Central memory CD8-positive, alpha-beta T cell (primary cell): ENCODE measurements at places on chromosomes 5 and 9.

- DNase-seq: no peak
Measured at GRCh38 chr5:80195837-80196400, 59.9 kb downstream of the SERINC5 start.

DNA sequence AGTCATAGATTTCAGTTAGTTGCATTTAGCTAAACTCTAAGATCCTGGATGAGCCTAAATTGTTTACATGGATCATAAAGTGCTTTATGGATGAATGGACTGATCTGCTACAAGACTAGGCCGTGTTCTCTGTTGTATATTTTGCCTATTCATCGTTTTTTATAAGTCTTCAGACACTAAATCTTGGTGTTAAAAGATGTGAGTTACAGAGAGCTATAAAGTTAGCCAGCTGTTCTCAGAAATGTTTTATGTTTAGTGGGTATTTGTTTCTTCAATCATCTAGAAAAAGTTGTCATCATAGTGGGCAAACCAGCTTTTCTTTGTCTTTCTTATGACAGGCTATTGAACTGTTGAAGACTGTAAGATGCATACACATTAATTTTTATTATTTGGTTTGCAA lies 585.8 kb upstream of the SEMA6A start:
- no peak for DNase-seq

DNA sequence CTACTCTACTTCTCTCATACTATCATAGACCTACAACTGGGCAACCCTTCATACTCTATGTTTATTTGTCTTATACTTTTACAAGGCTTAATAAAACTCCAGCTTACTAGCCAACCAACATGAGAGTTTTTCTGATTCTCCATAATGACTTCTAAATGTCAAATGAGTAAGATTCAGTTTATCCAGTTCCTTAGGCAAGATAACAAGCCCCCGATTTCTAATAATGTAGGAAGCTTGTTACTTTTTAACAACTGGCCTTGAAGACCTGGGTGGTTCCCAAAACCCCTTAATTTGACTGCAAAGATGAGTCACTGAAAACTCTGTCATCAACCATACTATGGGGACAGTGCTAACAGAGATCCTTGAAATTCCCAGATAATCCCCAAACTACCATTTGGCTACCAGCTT lies 294.6 kb upstream of the ACTBL2 start:
- no peak for DNase-seq

GRCh38 chr5:176902911-176903664 lies 3.9 kb upstream of the HK3 start:
- no peak for DNase-seq

DNA sequence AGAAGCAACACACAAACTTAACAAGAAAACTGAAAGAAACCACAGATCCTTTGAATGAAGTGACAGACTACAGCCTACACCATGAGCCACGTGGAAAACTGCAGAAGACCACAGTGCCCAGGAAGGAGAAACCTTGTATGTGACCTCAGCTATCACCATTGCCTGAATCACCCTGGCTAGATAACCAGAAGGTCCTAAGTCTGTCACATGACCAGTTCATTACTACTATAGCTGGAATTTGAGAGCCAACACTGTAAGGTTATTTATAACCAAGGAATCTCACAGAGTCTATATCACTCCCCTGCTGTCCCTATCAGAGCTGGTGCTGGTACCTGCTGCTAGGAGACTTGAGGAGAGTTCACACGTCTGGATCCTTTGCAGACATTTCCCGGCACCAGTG lies 90.3 kb upstream of the FBXL17 start:
- no peak for DNase-seq

DNA sequence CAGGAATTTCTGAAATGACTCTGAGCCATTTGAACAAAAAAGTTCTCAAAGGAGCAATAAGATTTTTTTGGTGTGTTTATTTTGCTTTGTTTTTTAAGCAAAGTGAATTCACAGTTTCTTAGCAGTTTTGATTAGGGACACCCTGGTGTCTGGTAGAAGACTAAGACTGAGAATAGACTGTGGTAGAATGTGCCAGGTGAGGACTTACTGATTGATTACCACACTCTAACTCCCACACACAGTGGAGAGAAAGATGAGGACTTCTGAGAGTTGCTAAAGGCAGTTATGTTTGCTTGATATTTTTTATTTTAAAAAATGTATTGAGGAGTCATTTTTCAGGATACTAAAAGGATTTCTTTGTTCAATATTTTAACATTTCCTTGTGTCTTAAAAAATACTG lies 175.1 kb downstream of the CD180 start:
- DNase-seq: no peak

DNA sequence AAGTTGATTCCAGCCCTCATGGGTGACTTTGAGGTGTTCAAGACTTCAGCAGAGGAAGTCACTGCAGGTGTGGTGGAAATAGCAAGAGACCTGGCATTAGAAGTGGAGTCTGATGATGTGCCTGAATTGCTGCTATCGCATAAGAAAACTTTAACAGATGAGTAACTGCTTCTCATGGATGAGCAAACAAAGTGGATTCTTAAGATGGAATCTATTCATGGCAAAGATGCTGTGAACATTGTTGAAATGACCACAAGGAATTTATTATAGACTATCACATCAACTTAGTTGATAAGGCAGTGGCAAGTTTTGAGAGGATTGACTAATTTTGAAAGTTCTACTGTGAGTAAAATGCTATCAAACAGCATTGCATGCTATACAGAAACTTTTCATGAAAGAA lies 17.1 kb upstream of the POU4F3 start:
- DNase-seq: no peak

GRCh38 chr5:118818604-118819003 lies 169.7 kb downstream of the DTWD2 start:
- no peak for DNase-seq

GRCh38 chr5:142821733-142822487 lies 51.7 kb downstream of the ARHGAP26 start:
- DNase-seq: no peak

GRCh38 chr9:125745682-125746016 lies 1.5 kb upstream of the PBX3 start:
- no peak for DNase-seq
